ENCODE measurements at places on chromosomes 16 and 17.

DNA sequence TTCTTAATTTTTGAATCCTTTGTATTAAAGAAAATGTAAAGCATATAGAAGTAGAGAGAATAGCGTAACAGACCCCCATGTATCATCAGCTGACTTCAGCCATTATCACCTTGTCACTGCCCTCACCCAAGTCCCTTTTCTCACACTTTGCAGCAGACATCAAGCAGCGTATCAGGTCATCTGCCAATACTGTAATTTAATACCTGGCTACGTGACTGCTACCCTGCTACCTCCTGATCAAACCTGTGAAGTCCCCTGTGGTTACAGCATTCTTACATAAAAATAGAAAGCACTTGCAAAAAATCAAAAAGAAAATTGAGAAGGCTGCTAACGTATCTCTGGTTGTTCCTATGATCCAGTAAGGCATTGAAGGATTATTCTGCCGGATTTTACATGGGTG is 96.4 kb downstream of the PLCG2 start:
- no peak for DNase-seq

DNA sequence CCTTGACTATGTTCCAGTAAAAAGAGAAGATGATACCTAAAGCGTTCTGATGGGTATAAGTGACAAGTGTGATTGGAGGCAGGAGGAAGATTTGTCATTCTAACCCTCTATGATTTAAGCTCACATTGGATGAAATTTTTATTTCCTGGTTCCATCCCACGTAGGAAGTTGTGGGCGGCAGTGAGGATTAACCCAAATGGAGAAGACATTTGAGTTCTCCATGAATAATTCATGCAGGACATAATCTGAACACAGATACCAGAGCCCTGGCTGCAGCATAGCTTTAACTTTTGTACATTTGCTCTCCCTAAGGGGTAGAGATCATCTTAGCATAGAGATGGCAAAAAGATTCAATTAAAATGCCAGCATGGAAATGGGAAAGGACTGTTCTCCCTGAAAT is 146.3 kb downstream of the SLC39A11 start:
- no peak for DNase-seq

GRCh38 chr17:39591958-39592954 is 15.5 kb downstream of the NEUROD2 start:
- no peak for DNase-seq

- DNase-seq = no peak
Measured at GRCh38 chr16:85485379-85485778, 127.7 kb upstream of the GSE1 start.

DNA sequence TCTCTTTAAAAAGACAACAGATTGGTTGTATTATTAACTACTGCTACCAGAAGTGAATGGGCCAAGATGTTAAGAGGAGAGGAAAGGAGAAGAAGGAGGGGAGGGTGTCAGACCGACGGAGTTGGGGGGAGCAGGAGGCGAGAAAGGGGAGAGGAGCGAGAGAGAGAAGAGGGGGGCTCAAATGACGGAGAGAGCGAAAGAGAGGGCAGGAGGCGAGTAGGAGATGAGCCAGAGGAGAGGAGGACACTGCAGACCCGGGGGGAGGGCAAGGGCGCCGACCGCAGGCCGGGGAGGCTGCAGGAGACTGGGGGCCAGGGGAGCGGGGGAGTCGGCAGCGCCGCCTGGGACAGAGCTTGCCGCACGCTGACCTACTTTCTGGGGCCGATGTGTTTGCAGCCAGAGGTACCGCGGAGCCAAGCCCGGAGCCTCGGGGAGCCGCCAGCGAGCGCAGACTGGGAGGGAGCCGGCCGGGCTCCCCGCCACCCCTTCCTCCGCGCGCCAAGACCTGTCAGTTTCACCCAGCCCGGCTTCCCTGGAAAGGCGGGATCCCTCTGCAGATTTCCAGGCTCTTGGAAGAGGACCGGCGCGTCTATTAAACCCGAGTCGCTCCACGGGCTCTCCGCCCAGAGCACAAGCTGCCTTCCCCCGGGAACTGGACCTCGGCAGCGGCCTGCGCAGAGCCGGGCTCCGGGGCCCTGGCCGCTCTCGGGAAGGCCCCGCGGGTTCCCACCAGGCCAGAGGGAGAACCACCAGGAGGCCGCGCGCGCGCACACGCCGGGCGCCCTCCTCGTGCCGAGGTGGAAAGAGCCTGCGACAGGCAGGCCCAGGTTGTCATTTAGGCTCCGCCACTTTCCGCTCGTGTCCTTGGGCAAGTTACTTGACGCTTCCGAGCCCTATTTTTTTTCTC is 74.6 kb downstream of the CMC2 start:
- DNase-seq = no peak

All from glomerular endothelial cell (primary cell).